NCI-H2171 (cell line): ENCODE measurements at places on chromosomes 5 and 9.

DNA sequence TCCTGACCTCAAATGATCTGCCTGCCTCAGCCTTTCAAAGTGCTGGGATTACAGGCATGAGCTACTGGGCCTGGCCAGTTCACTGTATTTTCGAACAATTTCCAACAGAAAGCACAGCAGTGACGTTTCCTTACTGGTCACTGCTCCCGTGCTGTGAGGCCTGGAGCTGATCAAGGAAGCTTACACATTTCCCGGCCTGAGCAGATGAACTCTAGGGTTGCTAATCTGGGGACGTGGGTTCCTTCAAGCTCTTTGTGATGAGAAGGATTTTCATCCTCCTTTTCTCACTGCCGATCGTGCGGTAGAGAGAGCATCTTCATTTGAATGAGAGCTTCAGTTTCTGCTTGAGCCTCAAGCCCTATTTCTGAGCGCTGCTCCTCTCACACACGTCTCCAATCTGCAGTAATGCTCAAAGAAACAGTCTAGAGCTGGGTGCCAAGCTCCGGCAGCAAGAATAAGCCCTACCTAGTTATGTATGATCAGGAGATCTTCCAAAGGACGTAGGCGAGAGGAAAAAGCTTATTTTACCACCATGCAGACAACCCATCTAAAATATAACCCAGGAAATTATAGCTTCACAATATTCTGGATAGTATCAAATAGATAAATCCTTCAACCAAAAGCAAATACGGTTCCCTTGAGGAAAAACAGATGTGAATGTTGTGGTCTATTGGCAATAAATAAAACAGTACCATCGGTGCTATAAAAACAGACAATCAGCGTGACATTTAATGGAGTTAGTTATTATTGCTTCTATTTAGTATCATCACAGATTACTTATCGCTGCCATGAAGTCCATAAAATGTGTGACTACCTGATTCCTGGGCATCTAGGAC lies 7.3 kb upstream of the SPATA24 start:
- DNase-seq, result no peak

GRCh38 chr5:155564541-155564940 lies 551.0 kb downstream of the KIF4B start:
- DNase-seq, result no peak

DNA sequence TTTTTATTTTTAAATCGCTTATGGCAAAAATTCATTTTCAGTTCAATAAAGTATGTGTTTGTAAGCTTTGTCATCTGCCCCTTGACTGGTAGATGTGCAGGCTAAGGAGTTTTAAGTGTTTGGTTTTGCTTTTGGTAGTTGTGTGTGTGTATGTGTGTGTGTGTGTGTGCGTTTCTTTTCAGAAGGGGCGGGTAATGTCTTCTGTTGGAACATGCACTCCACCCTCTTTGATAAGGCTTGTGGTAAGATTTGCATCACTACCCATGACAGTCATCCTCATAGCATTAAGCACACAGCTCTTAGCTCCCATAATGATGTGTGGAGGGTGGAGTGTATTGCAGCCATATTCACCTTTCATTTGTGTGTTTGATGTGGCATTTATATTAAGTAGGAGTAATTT lies 92.1 kb upstream of the FSD1L start:
- DNase-seq, result no peak

- DNase-seq, result no peak
Measured at GRCh38 chr5:151223447-151224264, at the start of gene CCDC69. Gene CCDC69 (minus strand): TSS chr5:151224092. CDS start chr5:151223970, 122 bp downstream.

DNA sequence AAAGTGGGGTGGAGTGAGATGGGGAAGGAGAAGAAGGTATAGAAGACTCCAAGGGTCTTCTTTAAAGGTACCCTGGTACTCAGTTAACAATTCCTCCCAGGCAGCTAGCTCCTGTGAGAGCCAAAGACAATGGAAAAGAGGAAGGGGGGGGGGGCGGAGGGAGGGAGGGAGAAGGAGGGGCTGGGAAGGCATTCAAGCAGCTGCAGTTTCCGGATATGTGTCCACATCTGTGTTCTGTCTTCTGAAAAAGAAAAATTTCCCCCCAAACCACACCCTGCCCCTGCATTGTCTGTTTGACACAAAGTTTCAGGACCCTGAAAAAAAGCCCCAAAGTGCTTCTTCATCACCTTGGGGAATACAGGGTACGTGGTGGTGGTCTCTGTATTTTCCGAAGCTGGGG lies 11.1 kb downstream of the SPRY4 start:
- DNase-seq, result no peak

GRCh38 chr5:155624597-155625241 lies 611.2 kb downstream of the KIF4B start:
- no peak for DNase-seq

GRCh38 chr9:134368571-134368970 lies 42.3 kb downstream of the RXRA start:
- no peak for DNase-seq

GRCh38 chr9:18825656-18826170 lies 207.3 kb downstream of the SAXO1 start:
- no peak for DNase-seq

DNA sequence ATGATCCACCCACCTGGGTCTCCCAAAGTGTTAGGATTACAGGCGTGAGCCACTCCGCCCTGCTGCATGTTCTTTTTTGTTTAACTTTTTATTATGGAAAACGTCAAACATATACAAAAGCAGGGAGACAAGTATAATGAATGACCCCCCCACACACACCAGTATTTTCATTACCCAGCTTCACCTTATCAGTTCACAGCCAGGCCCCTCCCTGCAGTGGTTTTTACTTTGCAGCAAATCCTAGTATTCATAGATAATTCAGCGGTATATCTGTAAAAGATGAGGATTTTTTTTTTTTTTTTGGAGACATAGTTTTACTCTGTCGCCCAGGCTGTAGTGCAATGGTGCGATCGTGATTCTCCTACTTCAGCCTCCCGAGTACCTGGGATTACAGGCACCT lies 2.3 kb downstream of the POMT1 start:
- DNase-seq, result no peak
